ENCODE measurements at places on chromosomes 2 and 18.

DNA sequence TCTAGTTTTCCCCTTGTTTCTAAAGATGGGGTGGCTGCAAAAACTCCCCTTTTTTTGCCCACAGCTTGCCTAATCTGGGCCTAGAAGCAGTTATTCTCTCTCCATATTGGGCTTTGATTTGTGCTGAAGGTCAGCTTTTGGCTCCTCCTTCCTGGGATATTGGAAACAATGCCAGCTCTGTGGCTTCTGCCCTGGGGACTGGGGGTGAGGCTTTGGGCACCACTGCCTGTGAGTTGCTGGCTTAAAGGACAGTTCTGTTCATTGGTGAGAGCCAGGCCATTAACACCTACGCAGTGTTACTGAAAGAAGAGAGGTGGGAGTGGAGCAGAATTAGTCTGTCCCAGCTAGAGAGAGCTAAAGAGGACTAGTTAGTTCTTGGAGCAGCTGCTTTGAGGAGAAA lies 4.3 kb downstream of the UBXN2A start:
- DNase-seq: no peak

DNA sequence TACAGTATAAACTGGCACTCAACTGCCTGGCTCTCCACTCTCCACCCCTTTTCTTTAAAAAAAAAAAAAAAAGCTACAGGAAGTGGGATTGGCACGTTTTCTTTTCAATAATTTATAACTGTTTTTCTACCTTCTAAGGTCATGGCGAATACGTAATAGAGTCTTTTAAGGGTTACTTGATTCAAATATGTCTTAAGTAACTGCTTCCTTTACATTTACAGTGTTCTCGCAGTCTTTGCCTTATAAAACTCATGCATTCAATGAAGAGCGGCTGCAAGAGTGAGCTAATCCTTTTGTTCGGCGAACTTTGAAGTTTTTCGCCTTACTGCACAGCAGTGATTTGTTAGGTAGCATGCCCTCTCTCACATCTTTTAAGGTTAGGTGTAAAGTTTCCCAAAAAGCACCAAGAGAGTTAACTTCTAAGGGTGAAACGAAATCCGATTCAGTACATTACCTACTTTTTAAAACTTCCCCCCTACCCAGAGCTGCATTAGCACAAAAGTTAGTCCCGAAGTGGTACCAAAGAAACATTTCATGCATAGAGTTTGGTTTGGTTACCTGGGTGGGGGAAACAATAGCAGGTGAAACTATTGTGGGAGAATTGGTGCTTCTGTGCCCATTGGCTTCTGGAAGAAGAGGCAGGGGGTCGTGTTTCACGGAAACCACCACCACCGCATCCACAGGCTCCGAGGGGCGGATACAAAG lies 2.0 kb downstream of the KCTD1 start:
- no peak for DNase-seq

GRCh38 chr2:12303181-12304030 lies 413.3 kb upstream of the TRIB2 start:
- no peak for DNase-seq

- DNase-seq: peak; percentile 17
These were observed 640 bp downstream of the SPTBN1 start for GRCh38 chr2:54456612-54457322.

GRCh38 chr2:10462178-10463083 lies 14.3 kb upstream of the ODC1 start:
- no peak for DNase-seq

DNA sequence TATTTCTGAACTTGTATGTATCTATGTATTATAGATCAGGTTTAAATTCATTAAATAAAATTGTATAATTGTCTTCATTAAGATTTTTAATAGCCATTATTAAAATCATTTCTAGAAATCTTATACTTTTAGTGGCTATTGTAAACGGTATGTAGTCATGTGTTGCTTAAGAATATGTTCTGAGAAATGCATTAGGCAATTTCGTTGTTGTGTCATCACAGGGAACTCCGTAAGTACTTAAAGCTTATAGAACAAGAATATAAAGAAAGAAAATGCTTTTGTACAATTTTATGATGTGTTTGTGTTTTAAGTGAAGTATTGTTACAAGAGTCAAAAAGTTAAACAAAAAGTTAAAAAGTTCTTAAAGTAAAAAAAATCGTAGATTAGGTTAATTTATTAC lies 765.8 kb downstream of the METTL4 start:
- no peak for DNase-seq

DNA sequence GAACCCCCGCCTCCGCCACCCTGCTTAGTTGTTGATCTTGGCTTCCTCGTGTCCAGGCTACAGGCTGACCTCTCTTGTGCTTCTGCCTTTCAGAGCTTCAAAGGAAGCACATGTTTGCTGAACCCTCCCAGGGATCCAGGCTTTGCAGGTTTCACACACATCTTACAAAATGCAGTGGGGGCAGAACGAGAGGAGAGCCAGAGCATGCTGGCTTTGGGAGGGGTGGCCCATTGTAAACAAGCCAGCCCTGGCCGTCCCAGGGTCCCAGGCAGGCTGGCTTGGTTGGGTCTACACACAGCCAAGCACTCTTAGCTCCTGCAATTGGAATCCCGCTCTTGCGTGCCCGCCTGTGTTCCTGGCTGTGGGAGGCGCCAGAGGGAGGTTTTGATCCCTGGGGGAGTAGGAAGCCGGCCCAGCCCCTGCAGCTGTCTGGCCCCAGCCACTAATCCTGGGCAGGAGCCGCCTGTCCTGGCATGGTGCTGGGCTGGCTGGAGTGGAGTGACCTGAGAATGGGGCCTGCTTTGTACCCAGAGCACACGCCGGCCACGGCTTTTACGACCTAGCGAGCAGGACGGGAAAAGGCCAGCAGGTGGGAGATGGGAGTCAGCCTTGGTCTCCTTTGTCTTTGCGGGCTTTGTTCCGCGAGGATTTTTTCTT lies 53.9 kb downstream of the SH3BP4 start:
- DNase-seq: no peak

GRCh38 chr2:191927991-191928390 lies 81.1 kb upstream of the CAVIN2 start:
- DNase-seq: no peak

DNA sequence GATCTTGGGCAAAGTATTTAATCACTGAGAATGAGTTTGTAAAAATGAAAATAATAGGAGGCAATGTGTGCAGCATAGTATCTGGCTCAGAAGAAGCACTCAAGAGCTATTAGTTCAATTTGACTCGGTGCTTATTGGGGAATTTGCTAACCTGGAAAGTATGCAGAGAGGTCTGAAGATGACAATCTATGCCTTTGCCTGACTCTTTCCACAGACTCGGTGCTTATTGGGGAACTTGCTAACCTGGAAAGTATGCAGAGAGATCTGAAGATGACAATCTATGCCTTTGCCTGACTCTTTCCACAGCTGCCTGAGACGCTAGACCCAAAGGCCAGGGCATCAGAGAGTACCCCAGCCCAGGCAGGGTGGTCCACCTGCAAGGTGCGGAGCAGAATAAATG lies 12.2 kb upstream of the SH3BP4 start:
- no peak for DNase-seq

DNA sequence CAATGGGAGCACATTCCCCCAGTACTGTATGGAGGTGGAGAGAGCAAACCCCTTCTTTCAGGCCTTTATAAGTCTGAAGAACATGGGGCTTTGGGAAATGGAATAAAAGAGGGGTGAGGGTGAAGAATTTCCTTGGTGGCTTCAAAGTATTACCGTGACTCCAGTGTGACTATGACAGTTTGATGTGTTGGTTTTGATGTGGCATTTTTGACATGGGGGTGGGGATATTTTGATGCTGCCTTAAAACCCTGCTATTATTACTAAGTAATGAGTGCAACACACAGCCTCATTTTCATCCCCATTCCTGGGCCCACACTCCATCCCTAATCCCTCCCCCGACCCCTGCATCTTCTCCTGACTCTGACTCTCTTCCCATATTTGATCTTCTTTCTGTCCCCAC lies 23.6 kb downstream of the QPCT start:
- peak; percentile 19 for DNase-seq

GRCh38 chr2:222057347-222058073 lies 241.3 kb downstream of the PAX3 start:
- DNase-seq: no peak

GRCh38 chr18:3867864-3868311 lies 417.9 kb downstream of the TGIF1 start:
- no peak for DNase-seq

- DNase-seq: no peak
These were observed 1033.5 kb upstream of the TMEFF2 start for GRCh38 chr2:193228276-193228675.

GRCh38 chr18:45164551-45164950 lies 450.7 kb upstream of the SLC14A2 start:
- DNase-seq: no peak

DNA sequence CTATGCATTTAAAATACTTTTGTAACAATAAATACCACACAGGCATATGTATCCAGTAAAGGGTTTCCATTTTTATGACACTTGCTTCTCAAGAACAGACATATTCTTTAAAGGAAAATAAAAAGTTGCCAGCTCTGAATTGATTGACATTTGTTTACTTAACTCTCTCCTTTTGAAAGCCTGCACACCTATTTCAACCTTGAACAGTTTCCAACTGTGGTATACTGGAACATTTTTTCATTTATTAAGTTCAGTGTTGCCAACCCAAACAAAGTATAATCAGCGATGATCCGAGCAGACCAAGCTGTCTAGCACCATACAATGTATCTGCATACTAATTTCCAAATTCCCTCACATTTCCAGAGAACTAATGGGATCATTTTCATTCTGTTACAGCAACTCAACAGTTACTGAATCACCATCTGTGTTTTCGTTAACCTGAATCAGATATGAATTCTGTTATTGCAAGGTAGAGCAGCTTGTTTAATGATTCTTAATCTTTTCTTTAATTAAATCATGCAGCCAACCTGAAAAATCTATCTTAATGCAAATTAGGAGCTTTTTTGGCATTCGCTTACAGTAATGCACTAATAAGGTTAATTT lies 725.5 kb upstream of the ZEB2 start:
- DNase-seq: no peak

DNA sequence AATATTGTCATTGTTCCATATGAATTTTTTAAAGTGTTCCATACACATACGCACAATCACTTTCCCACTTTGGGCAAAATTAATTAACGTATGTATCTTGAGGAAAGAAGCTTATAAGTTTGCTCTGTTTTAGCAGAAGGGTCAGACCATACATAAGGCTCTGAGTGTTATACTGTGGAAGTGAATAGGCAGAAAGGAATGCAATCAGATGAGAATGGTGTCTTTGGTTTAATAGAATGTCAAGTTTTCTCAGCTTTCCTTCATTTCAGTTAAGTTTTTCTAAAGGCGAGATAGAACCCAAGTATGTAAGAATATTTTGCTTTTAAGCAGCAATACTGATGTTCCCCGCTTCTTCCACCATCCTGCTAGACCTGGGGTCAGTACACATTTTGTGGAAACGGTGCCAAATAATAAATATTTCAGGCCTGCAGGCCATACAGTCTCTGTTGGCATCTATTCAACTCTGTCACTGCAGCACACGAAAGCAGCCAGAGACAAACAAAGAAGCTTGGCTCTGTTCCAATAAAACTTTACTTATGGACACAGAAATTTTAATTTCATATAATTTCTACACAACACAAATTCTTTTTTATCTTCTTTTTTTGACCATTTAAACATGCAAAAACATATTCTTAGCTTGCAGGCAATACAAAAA lies 100.6 kb downstream of the UPP2 start:
- no peak for DNase-seq

- no peak for DNase-seq
These were observed 40.5 kb upstream of the IL1R1 start for GRCh38 chr2:102101849-102102635.

GRCh38 chr2:140797718-140798117 lies 1333.1 kb downstream of the LRP1B start:
- no peak for DNase-seq

DNA sequence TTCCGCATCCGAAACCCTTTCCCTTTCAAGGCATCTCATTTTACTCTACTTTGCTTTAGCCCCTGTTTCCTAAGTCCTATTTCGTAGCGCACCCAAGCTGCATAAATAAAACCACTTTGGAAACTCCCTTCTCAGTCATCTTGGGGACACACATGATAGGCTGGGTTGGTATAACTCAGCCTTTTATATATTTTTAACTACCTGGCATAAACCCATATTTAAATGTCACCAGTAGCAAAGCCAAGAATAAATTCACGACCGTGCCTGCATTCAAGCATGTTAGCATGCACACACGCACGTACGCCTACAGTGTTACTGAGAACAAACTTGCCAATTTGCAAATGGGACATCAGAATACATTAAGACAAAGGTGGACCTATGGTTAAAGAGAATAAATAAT lies 564.7 kb upstream of the PIK3C3 start:
- DNase-seq: no peak

GRCh38 chr18:55475916-55476315 lies 112.1 kb downstream of the TCF4 start:
- no peak for DNase-seq

GRCh38 chr18:10015941-10016819 lies 102.4 kb downstream of the VAPA start:
- DNase-seq: no peak

- DNase-seq: no peak
These were observed 245.9 kb downstream of the TFCP2L1 start for GRCh38 chr2:121038891-121039616.

DNA sequence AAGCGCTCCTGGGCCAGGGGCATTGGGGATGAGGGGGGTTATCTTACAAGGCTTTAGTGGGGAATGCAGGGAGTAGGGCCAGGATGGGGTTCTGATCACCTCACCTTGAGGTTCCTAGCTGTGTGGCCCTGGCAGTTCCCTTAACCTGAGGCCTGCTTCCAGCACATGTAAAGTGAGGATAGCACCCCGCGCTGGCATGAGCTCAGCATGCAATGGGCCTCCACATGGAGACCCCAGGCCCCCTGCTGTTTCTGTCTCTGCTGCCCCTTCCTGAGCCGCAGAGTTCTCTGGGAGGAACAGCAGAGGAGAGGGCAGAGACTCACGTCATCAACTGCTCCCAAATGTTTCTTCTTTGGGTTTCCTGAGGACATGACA lies 8.6 kb upstream of the TEX51 start:
- DNase-seq: no peak

- no peak for DNase-seq
These were observed 20.3 kb downstream of the APOB start for GRCh38 chr2:21023419-21024181.

GRCh38 chr2:152227969-152228592 lies 52.5 kb upstream of the STAM2 start:
- DNase-seq: no peak

DNA sequence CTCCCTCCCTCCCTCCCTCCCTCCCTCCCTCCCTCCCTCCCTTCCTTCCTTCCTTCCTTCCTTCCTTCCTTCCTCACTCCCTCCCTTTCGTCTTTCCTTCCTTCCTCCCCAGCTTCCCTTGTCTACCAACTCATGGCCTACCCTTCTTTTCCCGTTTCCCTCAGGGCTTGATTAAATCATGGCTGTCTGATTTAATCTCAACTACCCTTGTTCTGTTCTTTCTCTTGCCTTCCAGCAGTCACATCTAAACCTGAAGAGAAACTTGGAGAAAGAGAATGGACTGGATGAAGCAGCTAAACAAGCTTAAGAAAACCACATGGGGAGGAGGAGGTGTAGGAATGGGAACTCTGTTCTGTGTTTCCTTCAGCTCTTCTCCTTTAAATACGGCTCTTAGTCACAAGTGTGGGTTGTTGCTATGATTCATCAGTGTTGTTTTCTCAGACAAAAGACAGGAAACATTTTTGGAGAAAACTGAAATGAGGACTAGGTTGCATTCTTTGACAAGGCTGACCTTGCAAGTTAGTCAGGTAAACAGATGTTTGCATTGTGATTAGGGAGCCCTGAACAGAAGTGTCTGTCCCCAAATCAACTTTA lies 177.9 kb downstream of the LRRTM1 start:
- no peak for DNase-seq
